Spinal cord (tissue), 10 donors: ENCODE measurements at places on chromosomes 1 and 21.

DNA sequence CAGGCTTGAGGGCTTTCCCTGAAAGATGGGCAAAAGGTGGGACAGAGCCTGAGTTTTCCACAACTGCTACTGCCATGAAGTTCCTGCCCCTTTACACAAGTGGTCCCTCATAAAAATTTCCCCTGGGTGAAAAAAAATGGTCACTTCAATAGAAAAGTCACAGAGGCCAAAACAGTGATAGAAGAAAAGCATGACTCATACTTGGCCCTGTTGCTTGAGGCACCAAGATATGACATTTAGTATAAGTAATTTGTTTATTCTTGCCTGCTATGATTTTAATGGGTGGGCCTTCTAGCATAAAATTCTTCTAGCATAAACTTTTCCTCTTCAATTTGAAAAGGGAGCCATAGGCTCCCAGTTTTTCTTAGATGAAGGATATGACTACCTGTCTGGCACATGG, 280.2 kb downstream of the DPYD start:
- DNase-seq, result no peak

- no peak for DNase-seq
Measured at GRCh38 chr1:230031131-230031530, 35.9 kb upstream of the GALNT2 start.

DNA sequence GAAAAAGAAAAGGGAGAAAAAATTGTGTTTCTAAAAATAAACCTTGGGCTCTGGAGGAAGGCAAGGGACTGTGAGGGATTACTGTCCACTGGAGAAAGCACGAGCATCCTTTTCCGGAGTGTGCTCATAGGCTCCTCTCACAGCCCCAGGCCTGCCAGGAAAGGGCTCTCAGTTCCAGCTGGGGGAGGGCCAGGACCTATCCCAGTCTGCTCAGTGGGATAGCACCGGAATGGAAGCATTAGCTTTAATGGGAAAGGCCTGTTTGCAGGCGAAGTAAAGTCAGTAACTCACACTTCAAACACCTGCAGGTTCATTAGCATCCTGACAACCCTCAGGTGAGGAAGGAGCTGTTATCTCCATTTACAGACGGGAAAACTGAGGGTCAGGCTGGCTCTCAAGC, 113.9 kb upstream of the USP24 start:
- DNase-seq, result peak; percentile 28

DNA sequence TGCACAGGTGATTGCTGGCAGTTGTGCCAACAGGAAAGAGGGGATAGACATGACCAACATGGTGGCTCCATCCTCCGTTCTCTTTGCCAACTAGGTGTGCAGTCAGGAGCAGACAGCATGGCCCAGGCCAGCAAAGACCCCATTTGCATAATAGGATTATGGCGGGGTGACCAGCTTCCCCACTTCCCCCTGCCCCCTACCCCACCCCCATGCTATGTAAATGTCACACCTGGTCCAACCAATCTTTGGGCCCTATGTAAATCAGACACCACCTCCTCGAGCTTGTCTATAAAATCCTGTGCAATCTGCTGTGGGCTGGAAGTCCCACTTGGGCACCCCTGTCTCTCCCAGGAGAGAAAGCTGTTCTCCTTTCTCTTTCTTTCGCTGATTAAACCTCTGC, 146.0 kb downstream of the SLC30A10 start:
- DNase-seq, result no peak
